Vagina (tissue), 2 donors: ENCODE measurements at places on chromosomes 11 and 22.

DNA sequence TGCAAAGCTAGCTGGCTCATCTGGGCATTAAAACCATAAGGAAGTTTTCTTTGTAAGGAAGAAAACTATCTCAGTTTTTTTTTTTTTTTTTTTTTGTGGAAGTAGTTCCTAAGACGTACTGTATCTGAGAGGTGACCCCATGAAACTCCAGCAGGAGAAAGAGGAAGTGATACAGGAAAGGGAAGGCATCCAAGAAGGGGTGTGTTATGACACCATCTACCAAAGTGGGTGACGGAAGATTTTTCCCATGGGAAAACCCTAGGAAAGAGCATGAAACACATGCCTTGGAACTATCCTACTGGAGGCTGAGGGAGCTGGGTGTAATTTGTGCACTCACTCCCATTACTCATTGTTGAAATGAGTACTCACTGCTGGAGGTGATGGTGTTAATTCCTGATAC lies 63.8 kb upstream of the ARHGAP20 start:
- DNase-seq = no peak

GRCh38 chr22:39431821-39432251 lies 25.0 kb upstream of the MGAT3 start:
- DNase-seq = no peak

DNA sequence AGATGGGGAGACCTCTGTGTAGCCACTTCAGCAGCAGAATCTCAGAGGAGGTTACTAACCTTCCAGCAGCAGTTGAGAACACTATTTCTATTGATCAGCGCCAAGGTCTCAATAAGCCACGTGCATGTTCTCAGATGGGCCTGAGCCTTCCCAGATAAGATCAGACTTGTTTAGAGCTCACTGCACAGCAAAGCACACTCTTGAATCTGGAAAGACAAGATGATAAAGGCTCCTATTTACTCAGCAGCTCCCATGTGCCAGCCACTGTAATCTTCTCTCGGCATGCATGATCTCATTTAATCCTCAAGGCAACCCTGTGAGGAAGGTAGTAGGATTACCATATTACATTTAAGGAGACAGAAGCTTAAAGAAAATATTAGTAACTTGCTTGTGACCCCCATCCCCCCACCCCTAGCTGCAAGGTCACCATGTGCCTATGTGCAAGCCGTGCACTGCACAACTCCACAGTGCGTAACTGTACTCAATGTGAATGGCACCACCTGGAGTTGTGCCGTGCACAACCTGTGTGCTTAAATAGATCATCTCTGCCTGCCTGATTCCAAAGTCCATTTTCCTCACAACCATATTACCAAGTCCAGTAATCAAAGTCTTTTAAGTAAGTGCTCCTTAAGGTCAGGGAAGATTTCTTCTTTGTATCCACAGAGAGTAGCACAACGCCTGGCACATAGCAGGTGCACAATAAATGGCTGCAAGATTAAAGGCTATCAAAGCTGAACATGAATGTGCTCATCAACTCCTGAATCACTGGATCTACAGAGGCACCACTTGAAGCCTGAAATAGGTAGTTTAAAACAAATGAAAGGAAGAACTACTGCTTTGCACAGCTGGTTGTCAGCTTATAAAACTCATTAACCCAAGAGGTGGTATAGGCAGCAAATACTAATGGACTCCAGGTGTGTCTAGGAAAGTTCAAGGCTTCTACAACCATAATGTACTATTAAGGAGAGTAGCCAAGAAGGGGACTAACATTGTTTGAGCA lies 293.8 kb downstream of the BUD13 start:
- DNase-seq = no peak

DNA sequence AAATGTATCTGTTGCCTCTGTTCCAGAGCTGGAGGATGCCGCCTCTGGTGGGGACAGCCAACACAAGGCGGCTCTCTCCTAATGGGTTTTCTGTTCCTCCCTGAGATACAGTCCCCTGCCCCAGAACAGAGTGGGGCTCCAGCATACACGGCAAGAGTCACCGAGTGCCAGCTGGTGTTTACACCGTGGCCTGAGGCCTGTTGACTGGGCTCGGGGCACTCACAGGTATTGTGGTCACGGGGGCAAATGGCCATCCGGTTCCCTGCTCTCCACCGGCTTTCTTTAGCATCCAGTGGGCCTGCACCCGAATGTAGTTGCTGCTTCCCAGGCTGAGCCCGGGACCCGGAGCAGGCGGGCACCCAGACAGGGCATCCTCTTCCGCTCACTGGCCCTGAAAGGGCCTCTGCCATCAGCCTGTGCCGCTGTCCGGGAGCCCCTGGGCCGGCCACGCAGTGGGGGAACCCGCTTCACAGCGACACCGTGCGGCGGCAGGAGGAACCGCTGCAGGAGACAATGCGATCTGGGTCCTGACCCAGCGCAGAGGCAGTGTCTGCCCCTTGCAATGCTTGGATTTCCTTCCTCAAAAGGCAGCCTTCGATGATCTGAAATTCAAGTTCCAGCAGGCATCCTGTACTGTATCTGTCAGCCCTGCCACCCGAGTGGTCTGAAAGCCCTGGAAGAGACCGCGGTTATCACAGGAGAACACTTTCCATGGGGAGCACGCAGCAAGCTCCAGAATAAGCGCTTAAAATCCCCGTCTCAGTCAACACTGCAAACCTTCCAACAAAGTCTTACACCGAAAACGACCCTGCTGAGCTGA lies 859 bp upstream of the KRTAP5-5 start:
- DNase-seq = no peak

- no peak for DNase-seq
Observed at GRCh38 chr11:130802567-130802966, 113.7 kb downstream of the SNX19 start.

GRCh38 chr22:25747245-25747944 lies 5.4 kb downstream of the MYO18B start:
- DNase-seq = no peak

- no peak for DNase-seq
Observed at GRCh38 chr11:1650034-1650917, 20.7 kb downstream of the KRTAP5-5 start.

DNA sequence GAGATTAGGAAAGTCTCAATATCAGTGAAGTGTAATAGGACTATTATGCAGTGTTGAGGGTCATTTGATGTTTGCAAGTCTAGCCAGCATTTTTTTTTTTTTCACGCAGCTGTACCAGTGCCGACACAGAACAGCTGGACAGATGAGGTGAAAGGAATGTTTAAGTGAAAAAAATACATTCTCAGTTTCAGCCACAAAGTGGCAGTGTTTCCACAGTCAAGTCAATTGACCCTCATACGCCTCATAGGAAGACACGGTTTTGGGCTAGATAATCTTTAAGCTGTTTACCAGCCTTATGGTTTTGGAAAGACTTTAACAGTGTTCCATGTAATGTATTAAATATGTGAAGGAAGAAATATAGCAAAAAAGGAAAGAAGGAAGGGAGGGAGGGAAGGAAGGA lies 349.9 kb upstream of the ANO3 start:
- no peak for DNase-seq

DNA sequence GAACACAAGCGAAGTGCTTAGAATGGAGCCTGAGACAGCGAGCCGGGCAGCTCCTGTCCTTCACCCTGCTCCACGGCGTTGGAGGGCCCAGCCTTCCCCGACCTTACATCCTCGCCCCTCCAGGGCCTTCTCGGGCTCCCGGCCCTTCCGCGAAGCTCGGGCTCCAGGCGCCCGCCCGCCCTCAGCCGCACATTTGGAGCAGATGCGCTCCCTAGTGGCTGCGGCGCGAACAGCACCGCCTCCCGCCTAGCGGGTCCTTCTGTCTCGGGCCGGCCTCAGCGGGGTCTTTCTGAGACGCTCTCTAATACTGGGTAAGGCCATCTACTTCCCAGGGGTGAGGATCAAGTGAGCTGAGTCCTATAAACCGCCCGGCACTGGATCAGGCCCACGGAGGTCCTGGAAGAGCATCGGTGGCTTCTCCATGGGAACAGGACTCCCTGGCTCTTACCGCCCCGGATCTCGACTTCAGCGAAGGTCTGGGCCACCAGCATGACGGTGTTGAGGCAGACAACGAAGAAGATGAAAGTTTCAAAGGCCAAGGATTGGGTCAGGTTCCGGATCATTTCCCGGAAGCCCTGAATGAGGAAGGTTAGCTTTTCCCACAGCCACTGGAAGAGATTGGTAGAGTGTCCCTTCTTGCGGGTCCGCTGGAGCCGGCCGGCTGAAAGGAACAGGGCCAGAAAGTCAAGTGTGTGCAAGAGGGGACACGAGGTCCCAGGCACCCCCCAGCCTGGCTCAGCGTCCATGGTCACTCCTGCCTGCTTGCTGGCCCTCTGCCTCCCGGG lies 3.7 kb downstream of the CATSPER1 start:
- no peak for DNase-seq

DNA sequence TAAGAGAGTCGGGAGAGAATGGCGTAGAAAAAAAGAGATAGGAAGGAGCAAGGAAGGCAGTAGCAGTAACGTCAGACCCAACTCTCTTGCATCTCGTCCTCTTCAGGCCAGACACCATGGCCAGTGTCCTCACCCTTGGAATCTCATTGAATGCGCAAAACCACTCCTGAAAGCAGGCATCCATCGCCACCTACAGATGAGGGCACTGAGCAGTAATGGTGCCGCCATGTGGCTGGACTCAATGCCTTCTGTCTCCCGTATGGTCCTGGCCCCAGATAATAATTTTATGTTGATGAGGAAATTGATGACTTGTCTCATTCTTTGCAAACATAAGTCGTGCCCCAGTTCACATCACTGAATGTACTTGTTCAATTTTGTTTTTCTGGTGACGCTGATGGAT lies 17.8 kb upstream of the ALX4 start:
- no peak for DNase-seq

GRCh38 chr11:8067929-8068575 lies 13.0 kb upstream of the TUB start:
- peak; percentile 81 for DNase-seq

DNA sequence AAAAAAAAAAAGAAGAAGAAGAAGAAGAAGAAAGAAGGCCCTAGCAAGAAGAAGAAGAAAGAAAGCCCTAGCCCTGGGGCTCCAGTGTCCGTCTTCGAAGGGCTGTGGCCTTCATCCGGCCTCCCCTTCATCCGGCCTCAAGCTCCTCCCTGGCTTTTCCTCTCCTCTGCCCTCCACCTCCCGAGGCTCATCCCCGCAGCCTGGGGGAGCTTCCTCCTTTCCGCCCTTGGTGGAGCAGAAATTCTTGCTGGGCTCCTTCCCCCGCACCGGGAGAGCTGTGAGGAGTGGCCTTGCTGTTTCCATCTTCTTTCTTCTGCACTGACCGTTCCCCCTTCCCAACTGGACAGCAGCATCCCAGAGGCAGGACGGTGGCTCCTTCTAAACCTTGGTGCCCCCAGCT lies 9.5 kb upstream of the LTO1 start:
- no peak for DNase-seq

- no peak for DNase-seq
Observed at GRCh38 chr22:34414467-34415440, 494.5 kb upstream of the LARGE1 start.

- no peak for DNase-seq
Observed at GRCh38 chr22:19446603-19447329, 745 bp downstream of the C22orf39 start.

DNA sequence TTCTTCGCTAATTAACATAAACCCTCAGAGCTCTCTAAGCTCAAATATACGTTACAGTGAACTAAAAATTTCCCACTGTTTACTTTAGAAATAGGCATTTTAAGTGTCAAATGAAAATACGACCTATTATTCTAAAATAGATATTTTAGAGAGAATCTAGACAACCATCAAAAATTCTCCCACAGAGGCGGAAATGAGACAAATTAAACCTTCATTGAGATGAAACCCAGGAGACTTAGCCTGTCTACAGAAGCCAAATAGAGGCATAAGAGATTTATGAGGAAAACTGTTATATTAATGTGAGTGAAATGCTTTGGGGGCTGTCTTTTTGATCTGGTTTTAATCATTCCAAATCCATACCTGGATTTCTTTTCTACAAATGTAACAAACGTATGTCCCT lies 232.0 kb upstream of the GRIA4 start:
- no peak for DNase-seq

DNA sequence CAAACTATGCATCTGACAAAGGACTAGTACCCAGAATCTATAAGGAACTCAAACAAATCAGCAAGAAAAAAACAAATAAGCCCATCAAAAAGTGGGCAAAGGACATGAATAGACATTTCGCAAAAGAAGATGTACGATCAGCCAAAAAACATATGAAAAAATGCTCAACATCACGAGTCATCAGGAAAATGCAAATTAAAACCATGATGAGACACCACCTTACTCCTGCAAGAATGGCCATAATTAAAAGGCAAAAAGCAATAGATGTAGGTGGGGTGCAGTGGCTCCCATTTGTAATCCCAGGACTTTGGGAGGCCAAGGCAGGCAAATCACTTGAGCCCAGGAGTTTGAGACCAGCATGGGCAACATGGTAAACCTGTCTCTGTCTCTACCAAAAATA lies 10.4 kb upstream of the OR10V1 start:
- no peak for DNase-seq

GRCh38 chr11:15494740-15495139 lies 380.0 kb downstream of the INSC start:
- DNase-seq = no peak

DNA sequence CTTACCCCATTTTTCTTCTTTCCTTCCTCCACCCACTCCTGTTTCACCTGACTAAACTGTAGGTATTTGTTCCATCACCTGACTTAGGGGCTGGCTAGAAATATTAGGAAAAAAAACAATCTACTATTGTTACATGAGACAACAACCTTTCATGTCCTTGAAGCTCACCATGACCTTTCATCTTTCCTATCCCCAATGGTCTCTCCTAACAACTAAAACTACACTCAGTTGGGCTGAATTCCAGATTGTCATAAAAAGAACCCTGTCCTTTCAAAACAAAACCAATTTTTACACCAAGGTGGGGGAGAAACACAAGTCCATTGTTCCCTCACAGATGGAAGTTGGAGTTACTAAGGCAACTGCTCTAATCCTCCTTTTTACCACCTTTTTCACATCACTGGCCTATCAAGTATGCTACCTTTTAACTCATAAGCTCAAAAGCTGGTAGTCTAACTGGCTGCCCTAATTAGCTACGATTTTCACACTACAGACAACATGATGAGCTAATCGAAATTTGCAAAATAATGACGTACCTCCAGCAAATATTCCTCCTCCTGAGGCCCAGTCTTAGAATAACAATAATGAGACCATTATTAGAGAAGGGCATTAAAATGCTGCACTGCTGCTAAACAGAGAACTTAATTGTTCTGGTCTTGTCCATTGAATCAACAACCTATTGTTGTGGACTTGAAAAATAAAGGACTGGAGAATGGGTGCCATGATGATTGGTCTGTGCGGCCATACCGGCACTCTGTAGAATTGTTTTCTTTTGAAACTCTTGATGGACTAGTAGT lies 46.5 kb upstream of the SOX6 start:
- DNase-seq = no peak

DNA sequence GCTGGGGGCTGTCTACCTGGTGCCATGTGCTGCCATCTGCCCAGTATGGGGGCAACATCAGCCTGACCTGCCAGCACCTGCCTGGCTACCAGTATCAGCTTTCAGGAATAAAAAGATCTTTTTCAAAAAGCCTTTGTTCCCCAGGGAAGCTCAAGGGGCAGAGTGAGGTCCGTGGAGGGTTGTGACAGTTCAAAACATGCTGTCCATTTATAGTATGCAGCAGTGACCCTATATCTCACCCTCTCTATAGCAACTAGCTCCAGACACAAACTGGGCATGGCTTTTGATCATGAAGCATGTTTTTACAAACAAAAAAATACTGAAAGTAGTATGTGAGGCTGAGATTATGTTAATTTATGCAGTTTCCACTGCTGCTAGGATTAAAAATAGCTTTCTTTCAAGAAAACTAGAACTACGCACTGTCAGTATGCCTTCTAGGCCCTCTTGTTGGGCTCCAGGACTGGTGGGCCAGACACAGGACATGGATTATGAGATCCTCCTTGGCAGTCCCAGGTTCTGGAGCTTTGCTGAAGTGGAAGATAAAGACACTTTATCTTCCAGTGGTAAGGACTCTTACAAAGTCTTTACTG lies 23.4 kb downstream of the NAV2 start:
- no peak for DNase-seq
